ENCODE measurements at places on chromosomes 12 and 14. TPM values are rescaled to one million over a fixed set of nuclear protein-coding genes. Genes with fewer than 3 reads are reported as not detected.

The RALGAPA1 gene
- 28.2 TPM for total RNA-seq

The TMPO gene
- total RNA-seq = 234 TPM

DNA sequence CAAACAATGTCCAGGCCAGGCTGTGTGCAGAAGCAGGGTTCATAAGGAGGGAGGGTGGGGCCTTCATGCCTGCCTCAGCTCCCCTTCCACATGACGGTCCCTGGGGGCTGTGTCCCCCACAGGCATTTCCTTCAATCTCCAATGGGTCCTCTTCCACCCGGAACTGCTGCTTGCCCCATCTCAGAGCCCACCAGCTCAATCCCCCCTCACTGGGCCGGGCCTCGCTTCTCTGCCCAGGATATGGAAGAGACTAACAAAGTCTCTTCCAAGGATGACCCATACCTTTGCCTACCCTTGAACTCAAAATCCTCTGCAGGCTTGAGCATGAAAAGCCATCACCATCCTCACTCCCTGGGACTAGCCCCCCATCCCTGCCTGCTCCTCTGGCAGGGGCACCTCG is 28.4 kb upstream of the FAM181A start:
- H3K36me3 ChIP-seq = no peaks in the 10 kb centered on the region
- H3K27ac ChIP-seq = no peak overlapping the region

GRCh38 chr12:57299514-57300016 is 48.6 kb upstream of the STAC3 start:
- DNase-seq = no peak
- H3K27me3 ChIP-seq = no peaks in the 10 kb centered on the region
- H3K36me3 ChIP-seq = peaks cover 32% of the 10 kb centered on the region
- no peak overlapping the region for H3K4me3 ChIP-seq
- no peak overlapping the region for H3K27ac ChIP-seq

DNA sequence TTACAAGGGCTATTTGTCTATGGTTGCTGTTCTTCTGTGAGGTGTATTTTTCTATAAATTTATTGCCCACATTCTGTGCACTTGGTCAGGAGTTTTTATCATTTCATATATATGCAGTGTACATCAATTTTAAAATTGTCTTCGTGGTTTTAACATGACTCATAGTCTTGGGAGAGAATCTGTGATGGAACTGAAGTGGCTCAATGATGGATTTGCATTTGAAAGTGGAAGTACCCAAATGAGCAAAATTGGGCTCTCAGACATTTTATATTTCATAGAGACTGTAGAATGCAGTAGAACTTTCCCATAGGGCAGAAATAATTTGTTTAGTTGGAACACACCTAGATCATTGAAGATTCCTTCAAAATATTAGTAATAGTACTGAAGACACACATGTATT is 1.9 kb upstream of the SCFD1 start:
- no peak overlapping the region for H3K27ac ChIP-seq
- H3K4me3 ChIP-seq = no peak overlapping the region
- H3K27me3 ChIP-seq = no peaks in the 10 kb centered on the region
- DNase-seq = no peak

GRCh38 chr12:47370421-47370820 is 290.7 kb upstream of the AMIGO2 start:
- H3K27me3 ChIP-seq = no peaks in the 10 kb centered on the region
- no peak overlapping the region for H3K27ac ChIP-seq
- H3K4me3 ChIP-seq = no peak overlapping the region
- peak; percentile 13 for DNase-seq
- H3K36me3 ChIP-seq = no peaks in the 10 kb centered on the region
- peaks cover 9% of the 10 kb centered on the region for H3K4me1 ChIP-seq

DNA sequence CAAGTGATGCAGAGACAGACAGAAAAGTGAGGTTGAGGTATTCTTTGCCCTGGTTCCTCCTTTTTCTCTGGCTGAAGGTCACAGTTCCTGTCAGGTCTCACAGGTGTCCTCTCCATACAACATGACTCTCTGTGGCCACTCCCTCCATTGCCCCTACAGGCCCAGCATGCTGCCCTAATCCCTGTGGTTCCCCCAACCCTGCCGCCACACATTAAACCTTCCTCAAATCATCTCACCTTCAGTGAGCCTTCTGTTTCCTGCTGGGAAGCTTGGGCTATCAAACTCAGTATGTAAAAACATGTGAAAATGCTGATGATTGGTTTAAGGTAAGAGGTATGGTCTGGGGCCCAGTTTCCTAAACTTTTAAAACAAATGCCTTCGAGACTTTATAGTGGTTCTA is 159.0 kb upstream of the E2F7 start:
- no peak for DNase-seq
- no peak overlapping the region for H3K4me3 ChIP-seq
- H3K27ac ChIP-seq = no peak overlapping the region
- H3K27me3 ChIP-seq = no peaks in the 10 kb centered on the region

- H3K27ac ChIP-seq = no peak overlapping the region
- H3K36me3 ChIP-seq = no peaks in the 10 kb centered on the region
- no peak for DNase-seq
- peaks cover 71% of the 10 kb centered on the region for H3K27me3 ChIP-seq
- H3K4me1 ChIP-seq = no peaks in the 10 kb centered on the region
- H3K4me3 ChIP-seq = no peak overlapping the region
Observed at GRCh38 chr12:51836041-51836826, 12.3 kb downstream of the FIGNL2 start.

All from Calu3 (cell line).